Stimulated activated CD8-positive, alpha-beta memory T cell treated with anti-CD3 and anti-CD28 coated beads, Interleukin-7, amount 100 ng/mL, for 4 hours (primary cell): ENCODE measurements at places on chromosomes 13 and 19.
A peak's percentile ranks its signal among the peaks of the same experiment; 100 is the strongest.

DNA sequence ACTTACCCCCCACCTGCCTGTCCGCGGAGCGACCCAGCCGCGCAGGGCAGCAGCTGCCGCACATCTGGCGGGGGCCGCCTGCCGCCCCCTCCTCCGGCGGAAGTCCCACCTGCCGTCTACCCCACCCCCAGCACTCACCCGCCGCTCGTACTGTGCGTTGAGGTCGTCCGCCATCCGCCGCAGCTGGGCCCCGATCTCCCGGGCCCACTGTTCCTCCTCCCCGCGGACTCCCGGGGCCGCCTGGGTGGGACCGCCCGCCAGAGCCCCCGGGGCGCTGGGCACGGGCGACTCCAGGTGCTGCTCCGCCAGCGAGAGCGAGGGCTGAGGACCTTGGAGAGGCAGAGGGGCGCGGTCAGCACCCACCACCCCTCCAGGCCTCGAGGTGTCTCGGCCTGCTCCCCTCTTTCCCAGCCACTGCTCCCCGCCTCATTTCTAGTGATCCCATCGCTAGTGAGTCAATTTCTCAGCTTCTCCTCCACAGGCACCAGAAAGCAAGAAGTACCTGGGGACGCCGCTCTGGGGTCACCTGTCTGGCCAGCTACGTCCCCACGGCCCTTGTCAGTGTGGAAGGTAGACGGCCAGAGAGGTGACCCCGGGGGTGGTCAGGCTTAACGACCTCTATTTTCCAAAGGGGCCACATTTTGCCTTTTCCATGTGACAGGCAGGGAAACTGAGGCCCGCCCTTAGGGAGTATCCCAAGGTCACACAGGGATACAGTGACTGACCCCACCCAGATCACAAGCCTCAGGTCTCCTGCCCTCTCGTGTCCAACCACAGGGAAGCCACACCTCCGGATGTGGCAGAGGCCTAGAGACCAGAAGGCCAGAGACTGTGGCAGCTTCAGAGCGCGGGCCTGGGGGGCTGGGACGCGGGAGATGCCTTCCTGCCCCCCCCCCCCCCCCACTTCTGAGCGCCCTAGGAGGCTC, 4.3 kb downstream of the BBC3 start:
- peak; percentile 48 for DNase-seq

DNA sequence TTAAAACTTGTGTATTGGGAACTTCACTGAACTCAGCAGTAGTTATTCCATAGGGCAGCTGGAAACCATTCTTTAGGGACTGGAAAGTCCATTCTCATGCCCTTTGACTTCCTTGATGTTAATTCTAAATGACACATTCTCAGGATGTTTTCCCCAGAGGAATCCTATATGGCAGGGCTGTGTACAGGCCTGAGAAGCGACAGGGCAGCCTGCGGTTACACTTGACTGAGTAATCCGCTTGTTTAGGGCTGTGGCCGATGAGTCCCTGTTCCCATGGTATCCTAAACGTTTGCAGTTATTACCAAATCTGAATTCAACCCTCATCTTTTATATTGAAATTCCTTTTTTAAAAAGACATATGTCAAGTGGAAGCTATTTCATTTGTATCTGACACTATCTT, 83.5 kb downstream of the COL4A2 start:
- no peak for DNase-seq

DNA sequence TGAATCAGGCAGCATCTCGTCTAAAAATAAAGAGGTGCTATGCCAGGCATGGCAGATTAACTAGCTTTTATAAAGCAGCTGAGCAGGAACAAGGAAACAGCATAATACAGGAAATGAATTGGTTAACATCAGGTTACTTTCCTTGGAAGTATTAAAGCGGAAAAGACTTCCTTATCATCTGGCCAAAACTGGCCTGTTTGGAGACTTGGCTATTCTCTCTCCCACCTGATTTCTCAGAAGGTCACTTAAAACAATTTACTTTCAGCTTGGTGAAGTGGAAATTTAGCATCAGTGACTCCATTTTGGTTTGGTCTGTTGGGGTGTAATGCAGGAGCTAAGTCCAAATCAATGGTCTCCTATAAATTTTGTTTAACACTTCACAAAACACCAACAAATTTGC, 191.6 kb downstream of the NUFIP1 start:
- no peak for DNase-seq

GRCh38 chr13:37069597-37070103, 10.2 kb upstream of the SUPT20H start:
- DNase-seq: no peak

DNA sequence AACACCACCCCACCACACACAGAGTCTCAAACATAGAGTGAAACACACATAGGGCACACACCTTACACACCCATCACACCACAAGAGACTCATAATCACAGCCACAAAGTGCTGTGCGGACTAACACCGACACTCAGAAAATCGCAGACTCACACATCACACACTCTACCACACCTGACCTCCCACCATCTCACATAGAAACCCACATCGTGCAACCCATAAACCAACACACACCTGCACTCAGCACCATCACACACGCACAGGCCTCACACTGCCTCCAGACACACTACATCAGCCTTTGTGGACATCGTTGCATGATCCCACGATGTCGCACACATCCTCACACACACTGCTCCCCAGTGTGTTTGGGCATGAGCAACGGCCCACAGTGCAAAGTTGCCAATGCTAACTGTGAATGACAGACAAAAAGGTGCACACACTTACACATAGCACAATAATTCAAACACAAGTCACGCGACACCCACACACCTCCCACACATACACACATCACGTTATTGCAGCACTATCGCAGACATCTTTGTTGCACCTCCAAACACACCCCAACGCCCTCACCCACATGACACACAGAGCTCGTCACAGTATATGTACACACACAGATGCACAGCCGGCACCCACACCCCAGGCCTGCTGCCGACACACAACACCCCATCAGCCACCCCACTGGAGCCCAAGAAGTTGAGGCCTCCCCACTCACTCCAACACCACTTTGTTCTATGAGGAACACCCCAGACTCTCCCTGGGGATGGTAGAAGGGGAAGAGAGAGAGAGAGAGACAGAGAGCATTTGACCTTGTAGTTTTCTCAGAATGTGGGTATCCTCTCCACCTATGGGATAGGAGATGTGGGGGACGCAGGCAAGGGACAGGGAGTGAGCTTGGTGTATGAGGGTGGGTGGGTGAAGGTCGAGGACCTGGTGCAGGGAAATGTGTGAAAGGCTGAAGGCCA, 1.2 kb upstream of the ATP1A3 start:
- DNase-seq: no peak
